Nephron progenitor cell (in vitro differentiated cells): ENCODE measurements at places on chromosomes 1 and 21.

GRCh38 chr1:192566657-192567056 is 8.9 kb upstream of the RGS1 start:
- DNase-seq: no peak

GRCh38 chr1:63611231-63611630 is 18.0 kb downstream of the PGM1 start:
- no peak for DNase-seq

DNA sequence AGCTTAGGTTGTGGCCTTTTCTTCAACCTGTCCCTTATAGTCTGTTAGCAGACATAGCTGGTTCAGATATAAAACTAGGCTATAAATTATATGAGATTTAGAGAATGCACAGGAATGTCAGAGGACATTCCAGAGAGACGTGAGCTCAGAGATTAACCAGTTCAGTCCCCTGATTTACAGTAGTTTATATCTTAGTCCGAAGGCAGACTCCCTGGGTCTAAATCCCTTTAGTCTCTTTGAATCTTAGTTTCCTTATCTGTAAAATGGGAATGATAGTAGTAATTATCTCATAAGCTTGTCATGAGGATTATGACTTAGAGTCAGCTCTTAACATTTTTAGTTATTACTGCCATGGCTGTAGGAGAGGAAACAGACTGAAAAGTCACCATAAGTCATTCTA is 45.5 kb upstream of the PLXNA2 start:
- no peak for DNase-seq

DNA sequence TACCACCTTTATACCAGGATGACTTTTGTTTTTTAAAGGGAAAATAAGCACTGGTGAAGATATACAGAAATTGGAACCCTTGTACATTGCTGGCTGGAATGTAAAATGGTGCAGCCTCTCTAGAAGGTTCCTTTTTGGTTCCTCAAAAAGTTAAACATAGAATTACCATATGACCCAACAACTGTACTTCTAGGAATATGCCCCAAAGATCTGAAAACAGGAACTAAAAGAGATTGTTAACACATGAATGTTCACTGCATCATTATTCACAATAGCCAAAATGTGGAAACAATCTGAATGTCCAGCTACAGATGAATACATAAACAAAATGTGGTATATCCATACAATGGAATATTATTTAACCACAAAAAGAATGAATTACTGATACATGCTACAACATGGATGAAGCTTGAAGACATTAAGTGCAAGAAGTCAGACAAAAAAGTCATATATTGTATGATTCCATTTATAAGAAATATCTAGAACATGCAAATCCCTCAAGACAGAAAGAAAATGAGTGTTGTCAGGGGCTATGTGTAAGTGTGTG is 84.9 kb upstream of the DMRTA2 start:
- no peak for DNase-seq

GRCh38 chr1:101653482-101653946 is 343.2 kb downstream of the OLFM3 start:
- peak; percentile 12 for DNase-seq

GRCh38 chr1:75583282-75583681 is 27.6 kb downstream of the SLC44A5 start:
- DNase-seq: no peak

GRCh38 chr1:31511848-31512615 is 64.3 kb upstream of the TINAGL1 start:
- no peak for DNase-seq

DNA sequence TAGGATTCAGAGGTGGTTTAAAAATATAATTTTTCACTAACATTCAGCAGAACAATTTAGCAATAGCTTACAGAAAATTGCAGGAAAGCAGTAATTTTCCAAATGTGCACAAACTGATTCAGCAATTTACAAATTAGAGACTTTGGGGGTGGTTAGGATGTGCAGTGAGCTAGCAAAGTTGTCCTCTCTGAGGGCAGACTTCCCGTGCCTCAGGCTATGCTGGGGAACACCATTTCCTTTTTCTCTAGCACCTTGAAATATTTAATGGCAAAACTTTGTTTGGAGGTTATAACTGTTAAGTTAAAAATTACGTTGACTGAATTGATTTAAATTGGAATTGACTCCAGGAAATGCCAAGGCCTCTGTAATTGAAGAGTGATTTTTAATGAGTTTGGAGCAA is 258.9 kb downstream of the PTBP2 start:
- DNase-seq: no peak

DNA sequence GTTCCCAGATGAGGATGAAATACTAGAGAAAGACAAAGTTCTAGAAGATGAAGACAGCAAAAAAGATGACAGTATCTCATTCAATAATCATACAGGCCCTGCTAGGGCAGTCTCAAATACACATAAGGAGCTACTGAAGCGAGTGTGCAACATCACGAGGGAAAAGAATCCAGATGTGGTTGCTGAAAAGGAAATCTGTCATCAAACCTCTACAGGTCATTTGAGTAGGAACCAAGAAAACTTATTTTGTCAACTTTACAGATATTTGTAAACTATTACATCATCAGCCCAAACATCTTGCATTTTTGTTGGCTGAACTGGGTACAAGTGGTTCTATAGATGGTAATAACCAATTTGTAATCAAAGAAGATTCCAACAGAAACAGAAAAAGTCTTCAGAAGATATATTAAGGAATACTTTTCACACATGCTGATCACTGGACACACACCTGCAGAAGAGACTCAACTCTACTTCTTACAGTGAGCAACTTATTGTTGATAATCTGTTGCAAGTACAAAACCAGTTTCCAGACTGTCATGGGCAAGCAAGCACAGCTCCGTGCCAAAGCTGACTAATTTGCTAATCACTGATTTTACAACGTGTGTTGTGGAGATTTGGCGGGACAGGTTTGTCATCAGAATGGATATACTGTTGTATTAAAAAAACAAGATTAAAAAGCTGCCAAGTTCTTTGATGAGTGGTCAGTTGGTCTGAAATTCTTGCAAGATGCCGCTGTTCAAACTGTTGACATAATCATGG is 42.1 kb downstream of the TRIM33 start:
- no peak for DNase-seq

- DNase-seq: no peak
Observed at GRCh38 chr1:71621785-71622184, 541.0 kb upstream of the ZRANB2 start.

GRCh38 chr1:108953452-108953851 is 9.8 kb downstream of the CLCC1 start:
- DNase-seq: no peak

DNA sequence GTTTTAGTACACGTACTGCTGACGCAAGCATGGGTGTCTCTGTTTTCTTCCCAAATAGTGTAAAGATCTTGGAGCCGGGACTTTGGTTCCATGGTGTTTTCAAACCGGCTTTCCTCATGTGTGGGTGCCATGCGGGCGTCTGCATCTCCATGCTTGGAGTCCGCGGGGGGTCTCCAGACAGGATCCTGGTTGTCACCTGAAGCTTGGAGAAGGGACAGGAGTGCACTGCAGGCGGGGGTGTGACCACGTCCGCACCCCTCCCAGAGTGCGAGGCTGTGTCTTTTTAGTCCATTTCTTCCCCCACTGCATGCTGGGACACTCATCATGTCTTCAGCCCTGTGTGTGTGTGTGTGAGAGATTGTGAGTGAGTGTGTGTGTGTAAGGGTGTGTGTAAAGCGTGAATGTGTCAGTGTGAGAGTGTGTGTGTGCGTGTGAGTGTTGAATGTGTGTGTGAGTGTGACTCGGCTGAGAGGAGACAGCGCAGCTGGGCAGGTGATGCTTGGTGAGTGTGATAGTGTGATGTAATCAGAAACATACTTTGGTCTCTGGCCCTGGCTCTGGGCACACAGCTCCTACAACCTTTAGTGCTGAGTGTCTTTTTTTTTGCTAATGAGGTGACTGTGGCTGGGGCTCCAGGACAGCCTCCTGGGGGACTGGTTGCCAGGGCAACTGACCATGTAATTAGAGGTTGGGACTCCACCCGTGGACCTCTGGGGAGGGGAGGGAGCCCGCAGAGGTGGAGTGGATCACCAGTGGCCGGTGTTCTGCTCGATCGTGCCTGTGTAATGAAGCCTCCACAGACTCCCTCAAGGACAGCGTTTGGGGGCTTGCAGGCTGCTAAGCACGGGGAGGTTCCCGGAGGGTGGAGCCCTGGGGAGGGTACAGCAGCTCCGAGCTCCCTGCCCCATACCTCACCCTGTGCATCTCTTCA is 55.1 kb downstream of the AGPAT3 start:
- DNase-seq: no peak

- no peak for DNase-seq
Observed at GRCh38 chr1:30887485-30888315, 20.9 kb downstream of the SDC3 start.

DNA sequence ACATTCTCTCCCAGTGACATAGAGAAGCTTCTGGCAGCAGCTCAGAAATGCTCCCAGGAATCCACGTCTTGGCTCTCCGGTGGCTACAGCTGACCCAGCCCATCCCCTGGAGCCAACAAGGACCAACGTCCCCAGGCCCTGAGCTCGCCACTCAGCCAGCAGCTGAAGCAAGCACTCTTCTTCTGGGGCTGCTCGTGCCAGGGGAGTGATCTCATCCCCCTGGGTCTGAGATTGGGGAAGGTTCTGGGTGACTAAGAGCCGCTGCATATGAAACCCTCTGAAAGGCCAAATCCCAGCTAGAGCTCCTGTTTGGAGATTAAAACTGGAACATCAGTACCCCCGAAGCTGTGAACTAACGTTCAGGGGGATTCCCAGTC is 487.9 kb downstream of the NPHP4 start:
- DNase-seq: no peak

- no peak for DNase-seq
Observed at GRCh38 chr1:6923416-6923815, 138.2 kb downstream of the CAMTA1 start.

- DNase-seq: no peak
Observed at GRCh38 chr1:22615886-22616285, 20.5 kb upstream of the C1QA start.

DNA sequence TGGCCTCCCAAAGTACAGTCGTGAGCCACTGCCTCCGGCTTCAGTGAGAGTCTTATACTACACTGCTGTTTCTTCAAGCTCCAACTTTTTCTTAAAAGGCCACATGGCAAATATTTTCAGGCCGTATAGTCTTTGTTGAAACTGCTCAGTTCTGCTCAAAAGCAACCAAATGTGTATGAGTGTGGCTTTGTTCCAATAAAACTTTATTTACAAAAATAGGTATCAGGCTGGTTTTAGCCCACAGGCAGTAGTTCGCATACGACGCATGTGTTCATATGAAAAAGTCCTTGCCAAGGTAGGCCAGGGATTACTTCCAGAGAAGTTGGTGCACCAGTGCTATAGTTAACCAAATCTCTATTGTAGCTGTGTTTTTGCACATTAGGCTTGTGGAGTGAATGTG is 6.2 kb downstream of the PLEKHM2 start:
- DNase-seq: no peak

DNA sequence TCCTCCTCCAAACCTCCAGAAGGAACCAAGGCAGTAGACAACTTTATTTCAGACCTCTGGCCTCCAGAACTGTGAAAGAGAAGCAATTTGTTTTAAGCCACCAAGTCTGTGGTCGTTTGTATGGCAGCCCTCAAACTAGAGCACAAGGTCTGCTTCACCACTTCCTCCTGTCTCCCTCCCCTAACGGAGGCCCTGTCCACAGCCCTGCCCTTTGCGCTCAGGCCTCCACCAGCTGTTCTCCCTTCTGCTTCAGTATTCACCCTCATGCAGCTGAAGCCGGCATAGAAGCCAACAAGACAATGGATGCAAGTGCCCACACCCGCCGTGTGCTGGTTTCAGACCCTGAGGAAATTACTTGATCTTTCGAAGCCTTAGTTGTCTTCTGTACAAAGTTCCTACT is 364.1 kb downstream of the HHAT start:
- no peak for DNase-seq

DNA sequence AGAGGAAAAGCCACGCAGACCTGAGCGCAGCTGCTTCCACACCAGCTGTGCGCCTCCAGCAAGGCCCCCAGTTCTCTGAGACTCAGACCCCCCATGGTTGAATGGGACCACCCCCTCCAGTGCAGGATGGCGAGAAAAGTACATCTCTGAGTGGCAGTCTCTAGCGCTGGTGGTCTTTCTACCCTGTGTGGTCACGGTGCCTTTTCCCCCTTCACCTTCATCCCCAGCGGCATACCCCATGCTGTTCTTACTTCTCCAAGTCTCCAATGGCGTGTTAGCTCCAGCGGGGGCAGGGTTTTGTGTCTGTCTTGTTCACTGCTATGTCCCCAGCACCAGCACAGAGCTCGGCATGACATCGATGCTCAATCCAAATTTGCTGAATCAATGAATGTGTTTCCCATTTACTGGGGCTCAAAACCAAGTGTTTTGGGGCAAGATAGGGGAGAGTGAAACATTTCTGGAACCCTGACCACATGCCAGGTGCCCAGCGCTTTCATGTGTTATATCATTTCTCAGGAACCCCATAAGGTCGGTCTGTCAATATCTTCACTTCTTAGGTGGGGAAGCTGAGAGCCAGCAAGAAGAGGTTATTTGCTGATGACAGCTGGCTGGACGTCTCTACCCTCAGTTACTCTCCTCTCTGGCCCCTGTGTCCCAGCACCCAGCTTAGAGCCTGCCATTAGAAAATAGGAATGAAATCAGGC is 959 bp upstream of the SDC3 start:
- DNase-seq: no peak

DNA sequence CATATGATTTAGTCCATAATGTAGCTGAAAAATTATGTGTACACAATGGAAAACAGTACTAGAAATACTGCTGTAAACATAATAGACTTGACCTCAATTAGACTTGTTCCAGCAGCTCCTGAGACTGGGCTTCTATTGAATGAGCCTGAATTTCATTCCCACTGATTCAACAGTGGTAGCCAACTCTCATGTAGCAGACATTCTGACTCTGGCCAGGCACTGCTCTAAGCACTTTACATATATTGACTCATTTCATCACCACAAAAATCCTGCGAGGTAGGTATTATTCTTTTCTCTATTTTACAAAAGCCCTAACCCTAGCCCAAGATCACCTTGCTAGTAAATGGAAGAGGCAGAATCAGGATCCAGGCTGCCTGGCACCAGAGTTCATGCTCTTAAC is 12.8 kb upstream of the CTSS start:
- DNase-seq: no peak

DNA sequence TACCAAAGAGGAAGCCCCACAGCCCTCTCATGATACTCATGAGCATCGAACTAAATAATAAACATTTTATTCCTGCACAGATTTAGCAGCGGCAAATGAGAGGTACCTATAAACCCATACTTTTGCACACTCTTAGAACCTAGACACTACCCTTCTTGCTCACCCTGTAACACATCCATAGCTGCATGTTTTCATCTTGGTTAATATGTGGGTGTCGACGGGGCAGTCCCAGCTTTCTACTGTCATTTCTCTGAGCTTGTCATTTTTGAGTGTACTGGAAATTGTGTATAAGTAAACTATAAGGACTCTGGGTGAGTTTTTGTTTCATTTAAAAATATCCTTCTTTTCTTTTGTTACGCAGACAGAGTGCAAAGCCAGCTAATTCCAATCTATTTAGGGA is 25.5 kb downstream of the OVGP1 start:
- no peak for DNase-seq

- DNase-seq: no peak
Observed at GRCh38 chr1:5856246-5856815, 135.9 kb downstream of the NPHP4 start.

GRCh38 chr1:231147896-231148295 is 14.0 kb upstream of the TRIM67 start:
- DNase-seq: no peak

GRCh38 chr1:203328714-203329122 is 22.2 kb downstream of the FMOD start:
- DNase-seq: no peak
